ENCODE measurements at places on chromosomes 12 and 14.

GRCh38 chr14:87656315-87656714, 336.7 kb downstream of the GALC start:
- no peak for DNase-seq

DNA sequence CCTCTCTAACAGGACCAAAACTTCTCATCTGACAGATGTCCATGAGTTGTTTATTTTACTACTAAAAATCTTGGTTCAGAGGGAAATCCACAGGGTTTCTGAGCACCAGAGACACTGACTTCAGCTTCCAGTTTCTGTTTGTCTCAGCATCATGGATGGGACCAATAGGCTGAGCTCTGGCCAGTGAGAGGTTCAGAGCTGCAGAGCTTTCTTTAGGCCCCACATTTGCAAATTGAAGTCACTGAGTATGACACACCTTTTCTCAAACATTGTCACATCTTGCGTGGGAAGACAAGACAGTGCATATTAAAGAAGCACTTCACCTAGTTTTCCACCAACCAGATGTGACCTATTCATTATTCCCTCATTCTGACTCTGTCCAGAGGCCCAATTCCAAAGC, 45.2 kb downstream of the RDH12 start:
- DNase-seq = no peak

DNA sequence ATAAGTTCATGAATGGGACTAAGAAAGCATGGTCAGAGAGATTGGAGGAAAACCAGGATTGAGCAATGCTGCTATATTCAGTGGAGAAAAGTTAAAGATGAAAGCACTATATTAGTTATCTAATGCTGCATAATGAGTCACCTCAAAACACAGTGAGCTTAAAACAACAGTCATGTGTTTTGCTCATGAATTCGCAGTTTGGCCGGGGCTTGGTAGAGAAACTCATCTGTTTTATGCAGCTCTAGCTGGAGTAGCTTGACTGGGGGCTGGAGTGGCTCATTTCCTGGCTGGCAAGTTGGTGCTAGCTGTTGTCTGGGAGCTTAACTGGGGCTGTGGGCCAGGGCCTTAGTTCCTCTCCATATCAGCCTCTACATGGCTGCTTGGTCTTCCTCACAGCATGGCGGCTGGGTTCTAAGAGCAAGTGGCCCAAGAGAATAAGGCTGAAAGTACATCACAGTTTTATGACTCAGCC, 90.1 kb downstream of the ADCK1 start:
- DNase-seq = no peak

- DNase-seq = no peak
Observed at GRCh38 chr12:120093336-120093591, 23.3 kb downstream of the RAB35 start.

- no peak for DNase-seq
Observed at GRCh38 chr12:27534765-27535161, 10.8 kb downstream of the PPFIBP1 start.

- DNase-seq = peak; percentile 58
Observed at GRCh38 chr12:6370994-6371754, 4.2 kb downstream of the SCNN1A start.

DNA sequence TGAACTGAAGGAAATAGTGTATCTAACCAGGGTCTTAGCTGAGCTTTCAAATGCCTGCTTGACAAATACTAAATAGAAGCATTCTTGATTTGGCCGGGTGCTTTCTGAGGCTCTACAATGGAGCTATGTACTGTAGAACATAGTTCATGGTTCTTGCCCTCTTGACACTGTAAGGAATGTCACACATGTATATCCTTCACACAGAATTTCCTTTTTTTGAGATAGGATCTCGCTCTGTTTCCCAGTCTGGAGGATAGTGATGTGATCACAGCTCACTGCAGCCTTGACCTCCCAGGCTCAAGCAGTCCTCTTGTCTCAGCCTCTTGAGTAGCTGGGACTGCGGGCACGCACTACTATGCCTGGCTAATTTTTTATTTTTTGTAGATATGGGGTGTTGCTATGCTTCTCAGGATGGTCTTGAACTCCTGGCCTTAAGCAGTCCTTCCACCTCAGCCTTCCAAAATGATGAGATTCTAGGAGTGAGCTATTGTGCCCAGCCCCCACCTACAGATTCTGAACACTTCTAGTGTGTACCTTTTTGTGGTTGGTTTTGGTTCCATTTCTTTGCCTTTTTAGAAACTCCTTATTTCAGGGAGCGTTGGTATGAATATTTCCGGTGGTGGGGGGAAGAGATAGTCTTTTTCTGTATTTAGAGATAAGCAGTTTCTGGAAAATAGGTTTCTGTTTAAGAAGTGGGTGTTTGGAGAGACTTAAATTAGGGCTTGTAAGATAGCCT, 4.2 kb downstream of the MLXIP start:
- no peak for DNase-seq

Measured in NCI-H187 (cell line).